NCI-H1417 (cell line): ENCODE measurements at places on chromosomes 13 and 19.

- no peak for DNase-seq
Measured at GRCh38 chr19:46844067-46844489, 6.6 kb downstream of the AP2S1 start.

DNA sequence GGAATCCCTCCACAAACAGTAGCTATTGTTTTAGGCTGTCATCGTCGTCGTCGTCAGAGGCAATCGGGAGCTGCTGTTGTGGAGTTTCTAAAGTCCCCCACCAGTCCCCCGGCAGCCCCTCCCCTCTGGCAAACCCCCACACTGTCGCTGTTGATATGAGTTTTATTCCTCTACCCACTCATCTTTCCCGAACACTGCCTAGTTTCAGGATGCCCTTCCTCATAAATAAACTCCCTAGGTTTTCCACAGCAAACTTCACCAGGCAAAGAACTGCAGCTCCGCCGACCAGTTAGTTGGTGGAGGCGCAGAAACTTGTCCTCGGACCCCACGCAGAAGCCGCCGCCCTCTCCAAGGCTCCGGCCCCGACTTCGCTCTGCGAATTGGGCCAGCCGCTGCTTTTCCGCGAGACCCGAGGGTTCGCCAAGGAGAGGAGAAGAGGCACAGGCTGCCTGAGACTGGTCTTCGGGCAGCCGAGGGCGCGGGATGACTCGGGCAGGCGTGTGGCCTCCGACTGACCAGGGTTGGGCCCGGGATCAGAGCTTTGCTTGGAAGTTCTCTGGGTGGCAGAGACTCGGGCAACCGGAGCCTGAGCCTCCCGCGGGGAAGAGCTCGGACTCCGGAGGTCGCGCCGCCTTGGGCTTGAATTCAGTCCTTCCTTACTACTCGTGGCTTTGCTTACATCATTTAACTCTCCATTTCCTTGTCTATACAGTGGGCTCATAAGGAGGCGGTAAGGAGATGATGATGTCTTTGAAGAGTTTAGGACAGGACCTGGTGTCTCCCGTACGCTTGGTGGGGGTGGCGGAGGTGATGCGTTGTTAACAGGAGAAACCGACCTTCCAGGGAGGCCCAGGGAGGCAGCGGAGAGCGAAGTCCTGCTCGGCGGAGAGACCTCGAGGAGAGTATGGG, 7.9 kb downstream of the PDX1 start:
- DNase-seq: no peak

GRCh38 chr19:34662919-34663318, 14.0 kb downstream of the SCGB2B2 start:
- peak; percentile 14 for DNase-seq

DNA sequence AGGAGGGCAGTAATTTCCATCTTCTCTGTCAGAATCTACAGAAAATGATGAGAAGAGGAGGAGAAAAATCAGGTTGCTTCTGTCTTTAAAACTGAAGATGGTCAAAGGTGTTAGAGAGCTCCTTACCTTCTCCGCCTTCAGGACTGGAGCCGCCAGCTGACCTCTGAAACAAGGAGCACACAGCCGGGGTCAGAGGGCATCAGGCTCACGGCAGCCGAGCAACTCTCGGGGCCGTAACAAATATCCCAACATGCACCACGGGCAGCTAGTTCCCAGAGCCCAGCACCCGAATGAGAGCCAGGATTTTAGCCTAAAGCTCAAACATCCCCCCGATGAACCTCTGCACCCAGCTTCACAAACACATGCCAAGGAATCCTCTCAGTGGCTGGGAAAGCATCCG, 27.6 kb downstream of the CAPS start:
- no peak for DNase-seq

DNA sequence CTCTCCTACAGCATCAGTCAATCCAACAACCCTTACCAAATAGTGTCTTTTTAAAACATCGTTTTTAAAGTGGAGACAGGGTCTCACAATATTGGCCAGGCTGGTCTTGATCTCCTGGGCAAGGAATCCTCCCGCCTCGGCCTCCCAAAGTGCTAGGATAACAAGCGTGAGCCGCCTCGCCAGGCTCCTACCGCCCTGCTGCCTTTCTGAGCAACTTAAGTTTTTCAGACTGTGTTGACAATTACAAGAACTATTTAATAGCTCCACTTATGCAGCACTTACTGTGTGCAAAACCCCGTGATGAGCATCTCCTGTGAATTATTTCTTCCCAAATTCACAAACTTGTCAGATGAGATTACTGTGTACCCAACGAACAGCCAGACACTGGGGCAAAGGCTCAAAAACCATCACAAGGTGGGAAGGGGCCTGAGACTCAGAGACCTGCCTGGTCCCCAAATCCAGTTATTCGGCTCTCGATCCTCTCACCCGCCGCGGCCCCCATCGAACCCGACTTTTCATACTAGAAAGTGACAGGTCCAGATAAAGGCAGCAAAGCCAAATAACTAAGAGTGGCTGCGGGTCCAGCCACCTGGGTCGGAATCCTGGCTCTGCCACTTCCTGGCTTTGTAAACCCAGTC, 581 bp downstream of the RPL18 start:
- DNase-seq: no peak

DNA sequence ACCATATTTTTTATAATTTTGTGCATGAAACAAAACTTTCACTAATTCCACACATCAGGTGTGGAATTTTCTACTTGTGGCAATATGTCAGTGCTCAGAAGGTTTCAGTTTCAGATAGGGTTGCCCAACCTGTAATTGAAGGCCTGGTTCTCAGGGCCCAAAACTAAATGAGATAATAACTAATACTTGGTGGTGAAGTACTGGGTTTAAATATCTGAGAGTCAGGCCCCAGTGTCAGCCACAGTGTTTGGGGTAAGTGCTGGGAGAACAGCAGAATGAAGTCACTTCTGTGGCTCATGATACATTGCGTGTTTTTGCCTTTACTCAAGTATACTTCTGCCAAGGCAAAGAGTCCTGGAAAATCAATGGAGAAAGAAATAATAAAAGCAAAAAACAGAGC, 5.6 kb downstream of the SAFB start:
- DNase-seq: no peak

DNA sequence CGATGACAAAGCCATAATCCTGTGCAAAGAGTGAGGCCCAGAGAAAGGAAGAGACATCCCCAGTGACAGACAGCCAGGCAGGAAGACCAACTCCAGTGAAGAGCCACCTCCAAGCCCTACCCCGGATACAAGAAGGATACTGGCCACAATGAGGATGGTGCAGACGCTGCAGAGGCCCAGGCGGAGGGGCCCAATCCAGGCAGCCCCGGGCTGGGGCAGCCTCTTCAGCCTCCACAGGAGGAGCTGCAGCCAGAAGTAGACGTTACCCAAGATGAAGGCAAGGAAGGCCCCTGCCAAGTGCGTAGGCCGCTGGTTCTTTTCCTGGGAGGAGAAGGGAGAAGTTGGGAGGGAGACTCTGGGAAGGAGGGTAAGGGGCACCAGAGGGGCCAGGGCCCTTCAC, 8.5 kb downstream of the TMEM150B start:
- no peak for DNase-seq

DNA sequence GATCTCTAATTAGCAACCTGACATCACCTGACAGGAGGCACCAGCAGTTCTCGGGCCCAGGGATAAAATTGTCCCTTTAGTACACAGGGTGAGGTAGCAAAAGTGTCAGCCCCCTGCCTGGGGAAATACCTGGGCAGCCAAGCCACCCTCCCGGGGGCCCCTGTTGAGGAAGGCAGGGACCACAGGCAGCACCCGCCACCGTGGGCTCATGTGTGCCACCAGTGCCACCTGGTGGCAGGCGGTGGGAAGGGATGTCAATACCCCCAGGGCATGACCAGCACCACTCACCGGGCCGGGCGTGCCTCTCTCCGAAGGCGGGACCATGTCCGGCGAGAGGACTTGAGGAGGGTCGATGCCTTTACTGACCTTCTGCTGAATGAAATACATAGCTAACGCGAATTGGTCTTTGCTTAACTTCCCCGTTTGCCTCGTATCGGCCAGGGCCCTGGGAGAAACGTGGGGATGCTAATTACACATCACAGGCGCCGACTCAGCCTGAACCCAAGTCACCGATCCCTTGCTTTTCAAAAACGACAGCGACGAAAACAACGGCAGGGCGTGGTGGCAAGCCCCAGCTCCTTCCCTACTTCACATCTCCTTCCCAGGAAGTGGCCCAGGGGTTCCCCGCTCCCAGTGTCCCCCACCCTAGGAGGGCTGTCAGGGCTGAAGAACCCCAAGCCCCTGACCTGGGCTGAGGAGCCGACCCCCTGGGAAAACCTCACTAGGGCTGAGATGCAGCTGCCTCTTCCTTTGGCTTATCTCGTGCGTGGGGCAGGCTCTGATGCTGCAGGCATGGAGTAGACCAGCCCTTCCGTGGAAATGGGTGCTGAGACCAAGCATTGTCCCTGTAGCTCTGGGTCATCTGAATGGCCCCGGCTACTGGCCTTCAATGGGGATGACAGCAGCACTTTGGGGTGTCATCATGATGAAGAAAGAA, 53.8 kb downstream of the EPS15L1 start:
- peak; percentile 3 for DNase-seq

- DNase-seq: no peak
Measured at GRCh38 chr13:113783200-113783881, 24.3 kb downstream of the TMEM255B start.

- peak; percentile 54 for DNase-seq
Measured at GRCh38 chr19:35267353-35267817, 1.4 kb upstream of the USF2 start.

- no peak for DNase-seq
Measured at GRCh38 chr19:13070425-13071140, 32.1 kb downstream of the LYL1 start.

GRCh38 chr13:91986761-91987483, 588.5 kb downstream of the GPC5 start:
- DNase-seq: peak; percentile 72

- DNase-seq: no peak
Measured at GRCh38 chr19:54532528-54532927, 29.9 kb downstream of the LAIR2 start.

DNA sequence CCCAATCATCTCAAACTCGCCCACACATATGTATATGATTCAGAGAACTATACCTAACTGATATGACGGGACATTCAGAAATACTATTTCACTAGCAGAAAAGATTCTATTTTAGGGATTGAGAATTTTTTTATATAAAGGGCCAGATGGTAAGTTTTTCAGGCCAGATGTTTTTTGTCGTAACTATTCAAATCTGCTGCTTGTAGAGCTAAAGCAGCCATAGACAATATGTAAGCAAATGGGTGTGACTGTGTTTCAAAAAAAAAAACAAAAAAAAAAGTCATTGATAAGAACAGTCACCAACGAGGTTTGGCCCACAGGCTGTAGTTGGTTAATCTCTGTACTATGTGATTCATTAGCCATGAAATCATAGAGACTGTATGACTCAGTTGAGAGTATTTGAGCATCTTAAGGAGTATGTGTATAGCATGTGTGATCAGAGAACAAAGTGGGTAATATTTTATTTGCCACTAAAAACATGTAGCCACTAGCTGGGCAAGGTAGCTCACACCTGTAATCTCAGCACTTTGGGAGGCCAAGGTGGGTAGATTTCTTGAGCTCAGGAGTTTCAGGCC, 2724.7 kb downstream of the PCDH9 start:
- no peak for DNase-seq

DNA sequence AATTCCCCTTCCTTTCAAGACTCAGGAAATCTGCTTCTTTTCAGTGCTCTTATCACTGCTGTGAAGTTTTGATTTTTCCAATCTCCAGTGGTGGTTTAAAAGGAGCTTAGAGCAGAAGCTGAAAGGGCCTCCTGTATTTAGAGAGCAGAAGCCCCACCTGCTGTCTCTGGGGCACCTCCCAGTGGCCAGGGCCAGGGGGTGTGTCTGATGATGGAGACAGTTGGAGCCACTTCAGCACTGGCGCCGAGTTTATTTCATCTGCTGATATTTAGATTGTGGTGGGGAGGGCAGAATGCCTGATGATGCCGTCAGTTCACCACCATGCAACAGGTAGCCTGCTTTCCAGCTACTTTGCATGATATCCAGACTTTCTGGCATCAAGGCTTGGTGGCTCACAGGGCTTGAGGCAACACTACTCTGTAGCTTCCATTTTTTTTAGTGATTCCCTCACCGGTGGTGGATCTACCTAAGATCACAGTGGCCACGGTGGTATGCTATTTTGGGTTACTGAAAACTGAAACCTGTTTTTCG, 371.9 kb downstream of the KCNRG start:
- peak; percentile 63 for DNase-seq

GRCh38 chr13:94656766-94657165, 55.1 kb downstream of the GPR180 start:
- no peak for DNase-seq

DNA sequence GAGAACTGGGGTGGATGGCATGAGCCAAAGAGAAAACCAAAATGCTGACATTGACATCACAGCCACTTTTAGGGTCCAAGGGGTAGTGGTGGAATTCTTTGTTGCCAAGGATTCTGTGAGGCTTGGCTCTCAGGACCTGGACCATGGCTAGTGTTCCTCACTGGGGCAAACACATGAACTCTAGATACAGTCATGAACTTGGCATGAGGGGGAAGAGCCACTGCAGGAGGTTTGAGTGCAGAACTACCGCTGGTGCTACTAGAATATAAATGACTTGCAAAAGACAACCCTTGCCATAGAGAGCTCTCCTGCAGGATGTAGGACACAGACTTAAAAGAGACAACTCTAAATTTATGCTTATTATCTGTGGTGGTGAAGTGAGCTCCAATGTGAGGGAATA, 29.8 kb upstream of the FRY start:
- DNase-seq: no peak

GRCh38 chr19:40610396-40611064, 9.4 kb downstream of the LTBP4 start:
- no peak for DNase-seq

GRCh38 chr19:6271721-6272410, 7.9 kb downstream of the MLLT1 start:
- peak; percentile 25 for DNase-seq

GRCh38 chr19:9799162-9799561, 19.7 kb downstream of the FBXL12 start:
- DNase-seq: no peak

DNA sequence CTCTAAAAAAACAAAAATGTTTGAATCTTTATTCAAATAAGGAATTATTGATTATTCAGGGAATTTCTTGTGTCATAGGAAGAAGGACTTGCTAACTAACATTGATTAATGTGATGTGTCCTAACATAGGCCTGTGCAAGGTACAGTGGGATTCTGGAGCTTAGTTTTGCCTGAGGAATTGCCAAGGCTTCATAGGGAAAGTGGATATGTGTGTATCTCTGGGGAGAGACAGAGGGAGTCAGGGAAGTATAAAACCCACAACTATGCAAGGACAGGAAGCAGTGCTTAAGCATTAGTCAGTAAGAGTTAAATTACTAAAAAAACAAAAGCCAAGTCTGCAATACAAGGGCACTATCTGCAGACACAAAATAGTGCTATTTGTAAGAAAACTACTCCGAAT, 59.6 kb downstream of the WDFY2 start:
- DNase-seq: no peak

GRCh38 chr13:46031581-46032263, 20.8 kb downstream of the ZC3H13 start:
- no peak for DNase-seq

DNA sequence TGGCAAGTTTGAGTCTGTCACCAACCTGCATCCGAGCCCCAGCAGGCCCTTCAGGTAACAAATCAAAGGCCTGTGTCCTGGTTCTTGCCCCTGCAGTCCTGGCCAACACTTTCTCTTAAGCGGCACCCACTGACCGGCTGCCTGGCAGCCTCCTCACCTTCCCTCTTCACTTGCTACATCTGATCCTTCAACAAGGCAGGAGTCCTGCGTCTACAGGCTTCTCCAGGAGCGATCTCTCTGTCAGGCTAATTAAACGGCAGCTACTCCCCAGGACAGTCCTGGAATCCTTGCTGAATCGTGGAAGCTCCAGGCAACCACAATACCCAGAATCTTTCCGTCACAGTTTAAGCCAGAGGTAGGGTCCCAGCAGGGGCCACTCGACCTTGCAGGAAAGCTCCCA, 41.1 kb upstream of the GAS6 start:
- DNase-seq: no peak
